ENCODE measurements at places on chromosomes 7 and 10. TPM values are rescaled to one million over a fixed set of nuclear protein-coding genes. Genes with fewer than 3 reads are reported as not detected.
A peak's percentile ranks its signal among the peaks of the same experiment; 100 is the strongest.

GRCh38 chr10:114541797-114542160, 116.3 kb downstream of the ABLIM1 start:
- H3K27ac ChIP-seq: peak overlapping the region; percentile 73
- peaks cover 4% of the 10 kb centered on the region for H3K36me3 ChIP-seq
- H3K4me1 ChIP-seq: peaks cover 19% of the 10 kb centered on the region

DNA sequence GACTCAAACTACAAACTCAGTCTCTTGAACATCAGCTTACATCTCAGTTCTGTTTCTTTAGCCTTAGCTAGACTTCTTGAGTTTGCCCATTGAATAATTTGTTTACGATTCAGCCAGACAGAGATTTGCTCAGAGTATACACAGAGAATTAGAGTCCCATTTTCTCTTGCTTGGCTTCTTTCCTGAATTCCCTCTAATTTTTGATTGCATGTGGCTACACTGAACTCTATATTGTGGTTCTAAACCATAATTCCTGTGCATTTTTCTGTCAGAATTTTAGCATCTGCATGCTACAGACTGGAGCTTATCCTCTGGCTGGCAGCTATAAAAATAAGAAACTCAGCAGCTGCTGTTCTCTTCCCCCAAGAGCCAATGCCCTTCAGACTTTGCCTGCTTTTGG, 354.9 kb downstream of the MDFIC start:
- no peaks in the 10 kb centered on the region for H3K36me3 ChIP-seq
- no peak overlapping the region for H3K4me3 ChIP-seq
- no peaks in the 10 kb centered on the region for H3K4me1 ChIP-seq
- no peak overlapping the region for H3K27ac ChIP-seq
- DNase-seq: no peak

Gene ATOH7
- total RNA-seq: not detected

Gene SYT15
- total RNA-seq: 0.36 TPM

Gene VKORC1L1
- total RNA-seq: 11.5 TPM

DNA sequence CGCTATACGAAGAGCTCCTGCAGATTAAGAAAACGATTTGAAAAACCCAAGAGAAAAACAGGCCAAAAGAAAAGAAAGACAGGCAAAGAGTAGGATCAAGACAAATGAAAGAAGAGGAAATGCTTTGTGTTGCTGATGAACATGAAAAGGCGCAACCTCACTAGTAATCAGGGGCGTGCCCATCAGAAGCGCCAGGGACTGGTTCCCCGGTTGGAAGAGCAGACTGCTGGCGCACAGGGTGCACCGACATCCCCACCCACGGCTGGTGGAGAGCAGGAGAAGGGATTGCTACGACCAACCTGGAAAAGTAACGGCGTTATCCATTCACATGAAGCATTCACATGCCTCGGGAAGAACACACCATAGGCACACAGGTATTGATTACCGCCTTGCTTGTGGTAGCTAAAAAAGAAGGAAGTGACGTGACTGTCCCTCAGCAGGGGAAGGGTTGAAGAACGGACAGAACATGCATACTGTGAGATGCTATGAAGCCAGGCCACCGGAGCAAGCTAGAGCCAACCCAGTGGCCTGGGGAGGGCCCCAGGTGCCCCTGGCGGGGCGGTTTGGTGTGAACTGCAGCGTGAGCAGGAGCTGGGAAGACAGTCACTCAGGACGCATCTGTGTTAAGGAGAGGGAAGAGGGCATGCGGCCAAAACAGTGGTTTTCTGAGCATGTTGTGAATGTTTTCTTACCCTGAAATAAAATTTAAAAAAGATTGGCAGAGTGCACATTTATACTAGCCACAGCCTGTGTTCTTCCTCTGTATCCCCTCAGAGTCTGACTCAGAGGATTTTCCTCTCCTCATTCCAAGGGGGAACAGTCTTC, 18.3 kb downstream of the AGAP3 start:
- no peak for DNase-seq
- H3K4me1 ChIP-seq: peaks cover 10% of the 10 kb centered on the region
- no peaks in the 10 kb centered on the region for H3K27me3 ChIP-seq
- H3K36me3 ChIP-seq: no peaks in the 10 kb centered on the region

- H3K36me3 ChIP-seq: no peaks in the 10 kb centered on the region
- no peak for DNase-seq
- H3K4me3 ChIP-seq: no peak overlapping the region
- H3K27me3 ChIP-seq: no peaks in the 10 kb centered on the region
- H3K27ac ChIP-seq: no peak overlapping the region
- no peaks in the 10 kb centered on the region for H3K4me1 ChIP-seq
These were observed 40.9 kb downstream of the FRMPD2 start for GRCh38 chr10:48233559-48234005.

Gene UCN3
- not detected for total RNA-seq

DNA sequence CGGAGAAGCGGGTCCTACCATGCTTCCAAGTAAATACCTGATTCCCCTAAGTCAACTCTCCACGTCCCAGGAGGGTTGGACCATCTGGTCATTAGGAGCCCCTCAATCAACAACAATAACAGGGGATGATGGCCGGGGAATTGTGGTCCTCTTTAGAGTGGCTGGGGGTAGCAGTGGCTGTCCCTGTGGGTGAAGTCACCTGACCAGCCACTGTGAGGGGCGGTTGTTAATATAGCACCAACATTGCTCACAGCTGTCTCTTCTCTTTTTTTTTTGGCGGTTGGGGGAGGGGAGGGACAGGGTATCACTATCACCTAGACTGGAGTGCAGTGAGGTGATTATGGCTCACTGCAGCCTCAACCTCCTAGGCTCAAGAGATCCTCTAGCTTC, 67.9 kb downstream of the SPDYE5 start:
- no peak overlapping the region for H3K4me3 ChIP-seq
- H3K27me3 ChIP-seq: no peaks in the 10 kb centered on the region
- no peak overlapping the region for H3K27ac ChIP-seq
- no peaks in the 10 kb centered on the region for H3K4me1 ChIP-seq

- H3K4me3 ChIP-seq: no peak overlapping the region
- peaks cover 3% of the 10 kb centered on the region for H3K27me3 ChIP-seq
- H3K36me3 ChIP-seq: no peaks in the 10 kb centered on the region
- no peak for DNase-seq
These were observed 79.0 kb upstream of the GPR26 start for GRCh38 chr10:123587110-123587509.

Gene MYL10
- total RNA-seq: not detected

Gene DNAJC12
- 8.6 TPM for total RNA-seq

Gene TMEM229A
- total RNA-seq: not detected

GRCh38 chr10:109411917-109412316, 511.4 kb downstream of the XPNPEP1 start:
- no peak for DNase-seq
- H3K36me3 ChIP-seq: no peaks in the 10 kb centered on the region
- H3K27me3 ChIP-seq: no peaks in the 10 kb centered on the region
- no peak overlapping the region for H3K27ac ChIP-seq
- no peak overlapping the region for H3K4me3 ChIP-seq
- no peaks in the 10 kb centered on the region for H3K4me1 ChIP-seq

- no peak for DNase-seq
- H3K36me3 ChIP-seq: no peaks in the 10 kb centered on the region
- H3K4me1 ChIP-seq: no peaks in the 10 kb centered on the region
- H3K27ac ChIP-seq: no peak overlapping the region
- H3K4me3 ChIP-seq: no peak overlapping the region
These were observed 165.8 kb upstream of the KLF6 start for GRCh38 chr10:3950676-3951275.

DNA sequence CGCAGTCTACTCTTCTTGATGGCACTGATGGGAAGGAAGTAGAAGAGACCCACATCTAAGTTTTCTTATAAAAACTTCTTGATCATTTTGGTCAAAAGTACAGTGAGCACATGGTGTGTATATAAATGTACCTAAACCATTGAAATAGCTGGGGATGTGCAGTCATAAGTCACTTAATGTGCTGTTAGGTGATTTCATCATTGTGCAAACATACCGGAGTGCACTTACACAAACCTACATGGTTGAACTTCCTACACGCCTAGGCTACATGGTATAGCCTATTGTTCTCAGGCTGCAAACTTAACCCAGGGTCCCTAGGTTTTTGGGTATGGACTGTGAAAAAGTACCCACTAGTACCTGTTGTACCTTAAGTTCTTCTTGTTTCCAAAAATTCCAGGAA, 123.3 kb upstream of the ZNF438 start:
- no peaks in the 10 kb centered on the region for H3K27me3 ChIP-seq
- no peak overlapping the region for H3K4me3 ChIP-seq
- no peak overlapping the region for H3K27ac ChIP-seq
- no peak for DNase-seq
- no peaks in the 10 kb centered on the region for H3K36me3 ChIP-seq

DNA sequence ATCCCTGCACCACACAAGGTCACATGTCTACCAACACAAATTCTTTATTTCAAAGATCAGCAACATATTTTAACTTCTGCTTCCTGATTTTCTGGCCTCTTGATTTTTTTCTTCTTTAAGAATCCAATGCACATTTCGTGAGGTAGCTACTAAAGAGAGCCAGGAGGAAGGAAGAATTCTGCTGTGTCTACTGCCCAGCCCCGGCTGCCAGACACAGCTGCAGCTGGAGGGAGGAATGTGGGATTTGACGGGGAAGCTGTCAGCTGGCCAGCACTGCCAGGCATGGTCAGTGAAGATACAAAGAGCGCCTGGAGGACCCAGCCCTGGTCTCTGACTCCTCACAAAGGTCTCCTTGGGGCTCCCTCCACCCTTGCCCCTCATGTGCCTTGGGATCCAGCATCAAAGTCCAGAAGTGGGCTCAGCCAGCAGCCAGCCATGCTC, 6.9 kb upstream of the AOC1 start:
- H3K4me1 ChIP-seq: no peaks in the 10 kb centered on the region
- H3K27me3 ChIP-seq: no peaks in the 10 kb centered on the region
- no peak for DNase-seq
- no peak overlapping the region for H3K4me3 ChIP-seq

DNA sequence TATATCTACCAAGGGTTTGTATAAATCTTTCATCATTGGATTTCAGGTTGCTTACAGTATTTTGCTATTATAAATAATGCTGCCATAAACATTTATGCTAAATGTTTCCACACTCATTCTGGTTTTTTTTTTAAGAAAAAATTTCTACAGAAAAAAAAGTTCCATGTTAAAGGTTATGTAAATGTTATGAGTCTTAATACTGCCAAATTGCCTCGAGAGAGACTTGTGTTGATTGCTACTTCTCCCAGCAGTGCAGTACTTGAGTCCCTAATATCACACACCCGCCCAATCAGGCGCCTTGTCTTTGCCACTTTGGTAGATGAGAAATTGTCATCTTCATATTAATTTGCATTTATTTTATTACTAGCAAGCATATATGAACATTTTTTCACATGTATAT, 96.7 kb upstream of the TMEM26 start:
- no peaks in the 10 kb centered on the region for H3K27me3 ChIP-seq
- H3K36me3 ChIP-seq: no peaks in the 10 kb centered on the region
- H3K4me1 ChIP-seq: no peaks in the 10 kb centered on the region
- no peak overlapping the region for H3K4me3 ChIP-seq

- H3K36me3 ChIP-seq: no peaks in the 10 kb centered on the region
- no peak for DNase-seq
- no peaks in the 10 kb centered on the region for H3K4me1 ChIP-seq
- no peak overlapping the region for H3K27ac ChIP-seq
- no peaks in the 10 kb centered on the region for H3K27me3 ChIP-seq
These were observed 20.6 kb downstream of the RGR start for GRCh38 chr10:84265418-84265817.

Gene DGKB
- total RNA-seq: 0.07 TPM

DNA sequence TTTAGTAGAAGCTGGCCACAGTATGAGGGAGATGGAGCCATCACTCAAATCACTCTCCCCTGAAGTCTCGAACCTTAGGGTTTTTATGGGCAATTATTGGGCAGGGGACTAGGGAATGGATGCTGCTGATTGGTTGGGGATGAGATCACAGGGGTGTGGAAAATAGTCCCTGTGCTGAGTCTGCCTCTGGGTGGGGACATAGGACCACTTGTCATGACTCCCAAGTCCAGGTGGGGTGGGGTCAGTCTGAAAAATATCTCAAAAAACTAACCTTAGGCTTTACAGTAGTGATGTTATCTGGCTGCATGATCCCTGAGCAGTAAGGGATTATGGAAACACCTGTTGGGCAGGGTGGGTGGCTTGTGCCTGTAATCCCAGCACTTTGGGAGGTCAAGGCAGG, 98.6 kb downstream of the XRCC2 start:
- H3K27me3 ChIP-seq: no peaks in the 10 kb centered on the region
- no peak for DNase-seq
- H3K4me1 ChIP-seq: no peaks in the 10 kb centered on the region
- H3K4me3 ChIP-seq: no peak overlapping the region

GRCh38 chr7:110786328-110786965, 304.5 kb upstream of the LRRN3 start:
- H3K36me3 ChIP-seq: no peaks in the 10 kb centered on the region
- no peak overlapping the region for H3K4me3 ChIP-seq
- DNase-seq: no peak
- H3K27ac ChIP-seq: no peak overlapping the region

DNA sequence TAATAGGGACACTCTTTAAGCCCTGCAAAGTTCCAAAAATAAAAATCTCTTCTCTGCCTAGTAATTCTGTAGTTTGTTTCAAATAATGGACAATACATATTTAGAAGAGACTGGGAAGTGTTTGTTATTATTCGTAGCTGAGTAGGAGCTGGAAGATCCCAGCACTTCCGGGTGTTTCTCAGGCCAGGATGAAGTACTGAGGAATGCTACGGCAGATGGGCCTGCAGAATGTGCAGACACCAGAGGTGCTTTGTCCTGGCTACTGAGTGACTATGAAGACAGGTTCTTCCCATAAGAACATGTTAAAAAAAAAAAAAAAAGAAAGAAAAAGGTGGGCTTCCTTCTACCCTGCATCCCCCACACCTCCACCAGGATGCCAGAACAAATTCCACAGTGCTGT, 36.1 kb downstream of the ETV1 start:
- no peak for DNase-seq
- no peaks in the 10 kb centered on the region for H3K27me3 ChIP-seq
- no peak overlapping the region for H3K27ac ChIP-seq
- H3K36me3 ChIP-seq: no peaks in the 10 kb centered on the region

Gene SAP25
- 0.49 TPM for total RNA-seq

DNA sequence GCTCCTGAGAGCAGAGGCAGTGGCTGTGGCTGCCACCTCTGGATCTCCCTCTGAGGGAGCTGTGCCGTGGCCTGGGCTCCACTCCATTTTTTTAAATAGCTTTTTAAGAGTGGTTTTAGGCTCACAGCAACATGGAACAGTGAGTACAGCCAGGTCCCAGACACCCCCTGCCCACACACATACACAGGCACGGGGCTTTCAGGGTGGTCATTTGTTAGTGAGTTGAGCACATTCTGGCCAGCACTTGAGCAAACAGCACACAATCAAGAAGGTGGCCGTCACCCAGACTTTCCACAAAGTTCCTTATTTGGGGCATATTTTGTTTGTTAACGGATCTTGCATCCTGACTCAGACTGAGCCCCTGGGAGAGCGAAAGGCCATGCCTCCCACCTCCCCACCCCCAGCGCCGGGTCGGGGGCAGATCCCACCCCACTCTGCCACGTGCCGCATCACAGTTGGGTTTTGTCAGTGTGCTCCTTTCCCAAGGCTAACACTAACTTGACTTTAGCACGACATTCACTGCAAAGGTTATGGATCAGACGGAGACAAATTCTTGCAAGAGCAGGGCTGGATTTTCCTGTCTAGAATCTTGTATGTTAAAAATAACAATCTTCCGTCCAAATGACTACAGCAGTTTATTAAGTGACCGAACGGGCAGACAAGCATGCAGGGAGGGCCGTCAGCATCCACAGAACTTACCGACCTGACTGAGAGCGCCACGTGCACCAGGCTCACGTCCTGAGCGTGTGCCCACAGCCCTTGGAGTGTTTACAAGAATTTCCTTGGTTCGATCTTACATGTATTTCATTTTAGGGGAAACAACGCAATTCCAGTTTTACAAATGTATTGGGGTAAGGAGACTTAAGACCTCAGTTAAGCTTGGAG, 156.5 kb upstream of the NPS start:
- H3K4me1 ChIP-seq: no peaks in the 10 kb centered on the region
- no peaks in the 10 kb centered on the region for H3K27me3 ChIP-seq
- H3K27ac ChIP-seq: no peak overlapping the region
- no peaks in the 10 kb centered on the region for H3K36me3 ChIP-seq
